ENCODE measurements at places on chromosomes 7 and 10.
A peak's percentile ranks its signal among the peaks of the same experiment; 100 is the strongest.

DNA sequence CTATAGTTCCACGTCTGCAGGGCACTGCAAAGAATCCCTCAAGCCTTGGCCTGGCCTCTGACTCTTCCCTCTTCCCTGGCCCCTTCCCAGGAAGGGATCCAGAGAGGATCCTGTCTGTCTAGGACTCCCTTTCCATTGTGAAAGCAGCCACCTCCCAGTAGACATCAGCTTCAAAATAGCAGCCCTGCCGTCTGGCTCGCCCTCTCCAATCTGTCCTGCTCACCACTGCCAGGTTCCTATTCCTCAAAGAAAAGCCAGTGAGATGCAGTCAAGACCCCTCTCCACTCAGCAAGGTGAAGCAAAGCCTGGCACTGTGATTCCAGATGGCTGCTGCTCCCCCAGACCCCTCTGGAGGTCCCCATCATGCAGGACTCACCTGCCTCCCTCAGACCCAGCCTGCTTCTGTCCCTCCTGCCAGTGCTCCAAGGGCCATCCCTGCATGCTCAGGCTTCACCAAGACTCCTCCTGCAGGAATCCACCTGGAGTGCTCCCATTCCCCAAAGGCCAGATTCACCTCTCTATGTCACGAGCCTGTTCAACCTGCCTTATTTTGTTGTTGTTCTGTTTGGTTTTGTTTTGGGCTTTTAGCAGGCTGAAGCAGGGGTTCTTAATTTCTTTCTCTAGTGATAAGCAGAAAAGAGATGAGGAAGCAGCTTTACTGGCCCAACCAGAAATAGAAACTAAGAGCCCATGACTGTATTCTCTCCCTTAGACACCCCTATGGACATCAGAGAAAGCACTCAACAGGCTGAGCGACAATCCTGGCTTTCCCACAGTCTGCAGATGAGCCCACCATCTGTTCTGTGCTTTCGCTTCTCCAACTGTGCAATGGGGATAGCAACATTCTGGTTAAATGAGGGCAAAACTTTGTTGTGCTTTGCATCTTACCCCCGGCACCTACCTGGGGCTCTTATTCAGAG, 305.1 kb downstream of the GRID1 start:
- no peak for DNase-seq

- DNase-seq, result no peak
These were observed 118.0 kb upstream of the PDSS1 start for GRCh38 chr10:26579256-26580063.

GRCh38 chr10:5297466-5297865, 67.3 kb upstream of the UCN3 start:
- DNase-seq, result no peak

GRCh38 chr10:33387720-33388119, 53.3 kb upstream of the NRP1 start:
- DNase-seq, result no peak

GRCh38 chr10:123936426-123936825, 44.8 kb upstream of the CPXM2 start:
- DNase-seq, result no peak

DNA sequence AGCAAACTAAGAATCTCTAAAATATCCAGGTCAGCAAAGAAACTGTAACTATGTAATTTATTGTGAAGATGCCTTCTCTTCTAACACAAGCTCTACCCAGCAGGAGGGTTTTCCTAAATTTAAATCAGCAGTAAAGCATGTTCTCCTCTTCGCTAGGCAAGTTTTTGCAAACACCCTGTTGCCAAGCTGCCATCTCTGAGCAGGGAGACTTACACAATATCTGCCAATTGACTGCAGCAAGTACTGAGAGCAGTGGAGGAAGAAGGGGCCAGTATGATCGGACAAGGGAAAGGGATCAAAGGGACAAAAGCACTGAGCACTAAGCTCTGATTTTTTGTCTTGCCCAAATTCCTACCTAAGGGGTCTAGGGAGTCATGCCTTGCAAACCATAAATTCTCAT, 16.0 kb upstream of the LANCL2 start:
- no peak for DNase-seq

- no peak for DNase-seq
These were observed 4.4 kb downstream of the TBX20 start for GRCh38 chr7:35249537-35249907.

- no peak for DNase-seq
These were observed 55.2 kb upstream of the C10orf71 start for GRCh38 chr10:49243610-49244283.

GRCh38 chr7:46610746-46611145, 689.7 kb upstream of the IGFBP3 start:
- DNase-seq, result no peak

DNA sequence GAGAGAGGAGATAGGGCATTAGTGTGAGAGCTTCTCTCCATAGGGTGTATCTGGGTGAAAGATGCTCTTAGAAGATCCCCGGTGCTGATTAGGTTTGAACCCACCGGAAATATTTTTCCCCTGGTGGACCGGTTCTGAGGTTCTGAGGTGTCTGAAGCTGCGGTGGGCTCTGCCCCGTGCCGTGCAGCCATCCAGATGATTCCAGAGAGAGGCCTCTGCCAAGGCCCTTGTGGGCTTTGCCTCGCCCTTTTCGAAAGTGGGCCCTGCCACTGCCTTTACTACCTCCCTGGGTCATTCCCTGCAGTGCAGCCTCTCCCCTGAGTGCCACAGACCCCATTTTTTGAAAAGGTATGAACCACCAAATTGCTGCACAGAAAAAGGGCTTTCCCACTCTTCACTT, 2.8 kb downstream of the GIMAP8 start:
- no peak for DNase-seq

GRCh38 chr10:117928281-117928680, 118.5 kb downstream of the RAB11FIP2 start:
- no peak for DNase-seq

DNA sequence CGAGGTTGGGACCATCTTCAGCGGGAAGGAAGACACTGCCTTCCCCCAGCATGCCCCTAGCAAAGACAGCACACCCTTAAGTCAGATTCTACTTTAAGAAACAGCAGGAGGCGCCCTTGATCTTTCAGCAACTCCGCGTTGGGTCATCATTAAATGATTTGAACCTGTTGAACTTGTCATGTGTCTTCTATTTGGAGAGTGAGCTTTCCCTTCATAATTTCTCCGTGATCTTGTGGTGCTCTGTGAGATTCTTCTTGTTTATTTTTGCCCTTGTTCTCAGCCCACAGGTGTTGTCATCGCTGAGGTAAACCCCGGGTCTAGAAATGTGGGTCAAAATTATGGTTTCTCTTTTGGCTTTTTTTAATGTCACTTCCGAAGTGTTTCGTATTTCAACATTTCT, 49.5 kb upstream of the PITRM1 start:
- no peak for DNase-seq

DNA sequence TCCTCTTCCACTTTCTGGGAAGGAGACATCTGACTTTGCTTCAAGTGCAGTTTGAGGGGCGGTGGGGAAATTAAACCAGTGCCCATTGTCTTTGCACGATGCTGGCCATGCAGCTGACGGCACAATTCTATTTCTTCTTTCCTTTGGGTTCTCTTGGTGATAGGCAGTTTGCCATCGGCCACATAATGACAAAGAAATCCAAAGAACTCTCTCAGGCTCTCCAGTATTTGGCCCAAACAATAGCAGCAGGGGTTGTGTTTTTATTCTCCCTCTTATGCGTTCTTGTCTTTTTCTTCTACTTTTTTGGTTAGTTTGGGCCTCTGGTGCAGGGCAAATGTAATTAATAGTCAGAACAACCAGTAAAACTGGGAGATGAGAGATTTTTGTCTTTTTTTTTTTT, 147.0 kb downstream of the EMX2 start:
- no peak for DNase-seq

DNA sequence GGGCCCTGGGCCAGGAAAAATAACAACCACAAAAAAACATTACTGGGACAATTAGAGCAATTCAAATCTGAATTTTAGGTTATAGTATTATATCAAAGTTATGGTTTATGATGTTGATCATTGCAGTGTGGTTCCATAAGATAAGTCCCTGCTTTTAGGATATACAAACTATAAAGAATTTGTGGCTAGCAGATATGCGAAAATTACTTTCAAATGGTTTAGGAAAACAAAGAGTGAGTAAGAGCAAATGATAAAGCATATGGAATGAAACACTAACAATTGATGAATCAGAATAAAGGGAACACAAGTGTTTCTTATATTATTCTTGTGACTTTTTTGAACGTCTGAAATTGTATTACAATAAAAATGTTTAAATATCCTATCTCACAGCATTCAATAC, 64.4 kb upstream of the HECTD2 start:
- DNase-seq, result no peak

GRCh38 chr10:16429539-16429938, 7.3 kb upstream of the PTER start:
- no peak for DNase-seq

DNA sequence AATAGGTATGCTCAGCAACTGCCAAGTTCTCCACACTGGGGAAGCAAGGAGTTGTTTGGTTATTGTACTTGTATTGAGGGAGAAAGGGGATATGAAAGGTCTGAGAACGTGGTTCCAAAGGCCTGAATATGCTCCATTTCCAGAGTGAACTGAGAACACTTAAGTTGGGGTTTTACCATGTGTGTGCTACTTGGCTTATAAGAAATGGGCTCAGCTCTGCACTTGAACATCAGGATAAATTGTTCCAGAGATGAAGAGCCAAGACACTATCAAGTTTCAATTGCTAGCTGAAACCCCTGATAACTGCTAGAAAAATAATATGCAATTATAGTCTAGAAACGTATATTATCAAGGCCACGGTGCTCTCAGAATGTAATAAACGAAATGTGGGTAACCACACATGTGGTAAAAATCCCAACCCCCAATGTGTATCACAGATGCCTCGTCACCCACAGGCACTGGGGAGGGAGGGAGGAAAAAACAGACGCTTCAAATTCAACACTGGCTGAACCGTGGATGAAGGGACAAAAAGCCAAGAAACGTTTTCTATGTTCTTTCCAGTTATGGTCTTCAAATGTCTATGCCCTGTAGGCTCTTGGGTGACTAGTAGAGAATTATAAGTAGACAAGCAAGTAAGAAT, 16.3 kb downstream of the ELMO1 start:
- no peak for DNase-seq

DNA sequence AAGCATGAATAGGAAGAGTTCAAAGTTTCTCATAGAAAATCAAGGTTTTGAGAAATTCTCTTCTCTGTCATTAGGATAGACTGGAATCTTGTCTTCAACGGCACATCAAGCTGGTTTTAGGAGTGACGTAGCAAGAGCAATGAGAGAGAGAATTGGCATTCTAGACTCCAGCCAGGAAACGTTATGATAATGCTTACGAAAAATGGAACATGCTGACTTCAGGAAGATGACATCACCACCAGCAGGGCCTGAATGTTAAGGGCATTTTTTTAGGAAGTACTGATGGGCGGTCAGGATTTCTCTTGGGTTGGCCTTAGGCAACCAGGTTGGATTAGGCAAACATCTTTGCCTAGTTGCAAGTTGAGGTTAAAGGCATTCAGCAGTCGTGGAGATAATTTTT, 213.2 kb upstream of the CTBP2 start:
- no peak for DNase-seq

DNA sequence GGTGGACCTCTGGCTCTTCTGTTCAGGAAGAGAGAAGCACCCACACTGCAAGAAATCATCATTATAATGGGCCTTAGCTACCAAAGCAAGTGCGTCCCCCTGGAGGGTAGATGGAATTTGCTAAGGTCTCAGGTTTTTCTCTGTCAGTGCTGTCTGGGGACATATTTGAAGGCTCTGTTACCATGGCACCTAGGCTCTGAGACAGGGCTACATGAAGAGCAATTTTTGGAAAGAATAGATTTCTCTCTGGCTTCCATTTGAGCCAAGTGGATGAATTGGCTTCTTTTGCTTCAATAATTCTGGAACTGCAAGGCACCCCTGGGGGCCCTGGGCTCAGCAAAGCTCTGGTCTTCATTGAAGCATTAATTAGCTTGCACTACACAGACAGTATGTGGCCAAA, 349.1 kb upstream of the GALNT17 start:
- DNase-seq, result no peak

GRCh38 chr10:98296524-98296923, 28.5 kb upstream of the LOXL4 start:
- DNase-seq, result no peak

- DNase-seq, result no peak
These were observed 9.3 kb upstream of the HOXA2 start for GRCh38 chr7:27111751-27112277.

DNA sequence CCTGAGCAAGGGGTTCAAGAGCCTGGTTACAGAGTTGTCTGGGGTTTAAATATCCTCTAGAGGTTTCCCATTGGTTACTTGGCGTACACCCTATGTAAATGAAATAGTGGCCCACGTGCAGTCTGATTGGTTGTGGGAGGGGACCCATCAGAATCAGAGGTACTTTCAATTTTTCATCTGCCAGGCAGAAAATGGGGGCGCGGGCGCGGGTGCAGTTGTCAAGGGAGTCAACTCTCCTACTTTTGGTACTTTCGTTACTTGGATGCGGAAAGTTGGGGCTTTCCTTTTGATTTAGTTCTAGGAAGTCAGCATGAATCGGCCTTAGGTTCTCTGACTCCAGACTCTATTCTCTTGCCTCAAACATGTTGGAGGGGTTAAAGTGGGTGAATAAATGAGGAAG, 83.2 kb downstream of the DNAJB9 start:
- DNase-seq, result no peak

DNA sequence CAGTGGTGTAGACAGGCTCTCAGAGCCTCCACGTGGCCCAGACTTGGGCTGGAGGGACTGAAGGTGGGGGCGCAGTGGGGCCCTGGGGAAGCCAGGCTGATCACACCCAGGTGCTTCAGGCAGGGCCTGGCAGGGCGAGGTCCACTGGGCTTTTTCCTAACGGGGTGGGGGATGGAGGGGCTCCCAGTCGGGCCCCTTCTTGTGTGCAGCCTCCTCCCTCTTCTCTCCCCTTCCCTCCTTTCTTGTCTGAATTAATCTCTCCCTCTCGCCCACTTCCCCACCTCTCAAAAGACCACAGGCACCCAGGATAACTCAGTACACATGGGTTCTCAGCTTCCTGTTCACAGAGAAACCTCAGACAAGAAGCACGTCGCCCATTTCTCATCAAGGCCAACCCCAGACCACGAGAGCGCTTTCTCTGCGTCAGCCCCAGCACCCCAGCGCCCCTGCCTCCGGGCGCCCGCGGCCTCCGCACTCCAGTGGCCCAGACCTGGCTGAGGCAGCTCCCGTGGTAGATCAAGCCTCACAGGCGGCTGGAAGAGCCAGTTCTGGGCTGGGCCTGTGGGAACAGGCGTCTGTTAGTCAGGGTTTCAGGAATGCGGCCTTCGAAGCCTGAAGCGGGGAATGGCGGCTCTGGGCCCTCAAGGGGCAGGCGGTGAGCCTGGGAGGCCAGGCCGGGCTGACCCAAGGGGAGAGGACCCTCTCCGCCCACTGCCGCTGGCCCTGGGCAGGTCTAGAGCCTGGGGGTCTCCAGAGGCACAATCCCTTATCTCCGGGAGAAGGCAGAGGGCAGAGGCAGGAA, 50.6 kb downstream of the PWWP2B start:
- DNase-seq, result peak; percentile 56

GRCh38 chr7:24828891-24829661, 71.8 kb upstream of the GSDME start:
- DNase-seq, result no peak

DNA sequence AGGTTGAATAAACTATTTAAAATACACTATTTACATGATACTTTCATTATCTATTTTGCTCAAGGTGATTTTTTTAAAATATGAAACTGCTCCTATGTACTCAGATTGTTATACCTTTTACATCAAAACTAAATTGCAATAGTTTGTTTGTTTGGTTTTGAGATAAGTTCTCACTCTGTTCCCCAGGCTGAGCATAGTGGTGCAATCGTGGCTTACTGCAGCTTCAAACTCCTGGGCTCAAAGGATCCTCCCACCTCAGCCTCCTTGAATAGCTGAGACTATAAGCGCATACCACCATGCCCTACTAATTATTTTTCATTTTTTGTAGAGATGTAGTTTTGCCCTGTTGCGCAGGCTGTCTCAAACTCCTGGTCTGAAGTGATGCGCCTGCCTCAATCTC, 12.7 kb downstream of the TAS2R60 start:
- no peak for DNase-seq

Data from stimulated activated CD8-positive, alpha-beta memory T cell treated with anti-CD3 and anti-CD28 coated beads, Interleukin-4, amount 100 ng/mL, for 1 hour (primary cell).